ENCODE measurements at places on chromosomes 2 and 18.

DNA sequence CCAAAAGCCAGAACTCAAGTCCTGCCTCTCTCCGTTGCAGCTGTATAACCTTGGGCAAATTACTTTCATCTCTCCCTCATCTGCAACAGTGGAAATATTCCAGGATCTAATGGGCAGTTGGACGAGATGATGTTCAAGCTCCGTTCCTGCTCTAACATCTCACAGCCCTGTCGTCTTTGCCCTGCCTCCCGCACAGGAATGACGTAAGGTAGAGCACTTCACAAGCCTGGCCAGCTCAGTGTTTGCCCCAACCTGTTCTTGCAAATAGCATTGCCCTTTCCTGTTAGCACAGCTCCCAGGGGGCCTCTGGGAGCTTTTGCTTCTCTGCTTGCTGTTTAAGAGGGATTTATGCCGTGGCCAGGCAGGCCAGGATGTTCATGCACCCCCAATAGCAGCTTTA, 107.9 kb downstream of the KLHL29 start:
- DNase-seq = peak; percentile 9

DNA sequence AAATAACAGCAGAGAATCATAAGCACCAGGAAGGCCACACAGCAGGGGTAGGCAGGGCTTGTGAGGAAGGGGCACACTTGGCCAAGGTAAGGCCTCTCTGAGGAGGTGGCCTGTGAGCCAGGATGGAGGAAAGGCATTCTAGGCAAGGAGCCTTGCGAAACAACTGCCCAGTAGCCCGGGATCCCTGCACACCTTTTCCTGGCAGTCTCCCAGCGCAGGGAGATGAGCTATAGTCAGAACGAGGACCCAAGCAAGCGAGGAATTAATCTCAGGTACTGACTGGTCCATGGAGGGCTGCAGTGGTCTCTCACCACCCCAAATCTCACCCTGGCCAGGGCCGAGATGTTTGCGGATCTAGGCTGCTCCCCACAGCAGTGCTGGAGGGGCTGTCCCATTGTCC, 64.9 kb upstream of the STPG4 start:
- DNase-seq = no peak

- no peak for DNase-seq
Measured at GRCh38 chr2:232228971-232229894, 149.3 kb upstream of the ALPP start.

DNA sequence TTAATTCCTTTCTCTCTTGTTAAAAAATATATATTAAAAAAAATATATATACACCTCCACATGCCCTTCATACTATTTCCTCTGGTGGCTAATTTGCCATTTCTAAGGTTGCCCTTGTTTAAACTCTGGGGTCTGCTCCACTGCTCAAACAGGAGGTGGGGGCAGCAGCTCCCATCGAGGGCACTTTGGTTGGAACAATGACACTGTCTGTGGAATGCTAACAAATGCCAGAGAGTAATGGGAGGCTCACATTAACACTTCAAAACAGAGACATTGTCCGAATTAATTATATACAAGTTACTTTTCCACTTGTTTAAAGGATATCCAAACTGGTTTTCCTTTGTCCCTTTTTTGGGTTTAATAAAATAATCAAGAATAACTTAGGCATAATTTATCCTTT, 58.8 kb upstream of the CD302 start:
- DNase-seq = no peak

DNA sequence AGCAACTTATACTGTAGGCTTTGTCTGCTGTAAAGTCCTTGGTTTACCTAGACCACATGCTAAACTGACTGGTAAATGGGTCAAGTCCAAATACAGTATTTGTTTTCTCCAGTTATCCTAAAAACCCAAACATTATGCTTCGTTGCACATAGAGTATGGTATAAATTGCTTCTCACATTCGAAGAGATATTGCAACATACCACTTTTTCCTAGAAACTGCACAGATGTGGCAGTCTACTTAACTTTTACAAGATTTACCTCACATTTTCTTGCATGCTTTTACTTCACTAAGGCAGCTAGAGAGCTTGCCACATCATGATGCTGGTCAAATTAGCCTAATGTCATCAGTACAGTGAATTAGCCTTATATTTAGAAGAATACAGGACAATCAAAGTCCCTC, 66.0 kb upstream of the SCN7A start:
- no peak for DNase-seq

DNA sequence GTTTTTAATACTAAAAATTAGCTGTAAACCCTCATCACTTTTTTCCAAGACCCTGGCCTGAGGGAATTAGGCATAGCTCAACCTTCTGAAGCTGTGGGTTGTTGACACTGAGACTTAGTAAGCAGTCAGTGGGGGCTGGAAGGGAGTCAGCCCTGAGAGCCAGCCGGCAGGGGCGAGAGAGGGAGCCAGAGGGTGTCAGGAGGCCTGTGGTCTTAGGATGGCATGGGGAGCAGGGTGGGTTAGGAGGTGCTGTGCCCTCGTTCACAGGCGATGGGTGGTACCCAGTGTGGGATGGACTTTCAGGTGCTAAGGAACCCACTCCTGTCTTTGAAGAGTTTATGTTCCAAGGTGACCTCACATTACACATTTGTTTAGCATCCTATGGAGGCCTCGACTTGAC, 49.3 kb downstream of the IL1RL2 start:
- DNase-seq = no peak

DNA sequence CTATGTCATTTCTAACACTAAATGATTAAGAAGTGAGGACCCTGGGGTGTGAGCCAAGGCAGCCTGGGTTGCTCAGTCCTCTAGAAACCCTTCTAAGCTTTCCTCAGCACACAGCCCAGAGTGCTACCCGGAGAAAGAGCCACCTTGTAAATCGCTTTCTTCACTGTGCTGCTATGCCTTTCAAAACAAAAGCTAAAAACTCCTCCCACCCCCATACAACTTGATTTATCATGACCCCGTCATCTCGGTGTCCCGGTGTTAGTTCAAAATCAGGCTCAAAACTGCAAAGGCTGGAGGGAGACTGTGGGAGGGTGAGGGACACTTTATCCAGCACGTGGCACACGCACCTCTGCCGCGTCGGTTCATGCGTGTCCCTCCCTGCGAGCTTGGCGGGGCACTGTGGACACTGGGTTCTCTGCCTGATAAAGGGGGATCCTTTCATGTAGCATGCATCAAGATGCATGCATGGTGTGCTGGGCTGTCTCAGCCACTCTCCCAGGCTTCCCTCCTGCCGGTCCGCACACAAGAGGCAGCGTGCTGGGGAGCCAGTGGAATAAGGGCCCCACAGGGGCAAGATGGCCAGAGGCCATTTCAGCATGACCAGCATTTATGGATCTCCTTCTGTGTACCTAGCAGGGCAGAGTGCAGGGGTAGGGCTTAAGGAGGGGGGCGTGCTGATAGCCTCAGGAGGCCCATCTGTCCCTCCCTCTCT, 170.4 kb downstream of the SMAD7 start:
- DNase-seq = no peak

- no peak for DNase-seq
Measured at GRCh38 chr18:55069497-55069896, 110.2 kb upstream of the CCDC68 start.
